ENCODE measurements at places on chromosomes 6 and 20.
A peak's percentile ranks its signal among the peaks of the same experiment; 100 is the strongest.

- DNase-seq = peak; percentile 67
- no peaks in the 10 kb centered on the region for H3K4me1 ChIP-seq
- no peaks in the 10 kb centered on the region for H3K36me3 ChIP-seq
- no peak overlapping the region for H3K4me3 ChIP-seq
- no peaks in the 10 kb centered on the region for H3K27me3 ChIP-seq
- H3K27ac ChIP-seq = no peak overlapping the region
Observed at GRCh38 chr20:57212534-57213276, 53.7 kb downstream of the BMP7 start.

GRCh38 chr20:49447946-49448809 lies 34.3 kb downstream of the KCNB1 start:
- DNase-seq = no peak
- no peaks in the 10 kb centered on the region for H3K27me3 ChIP-seq
- no peak overlapping the region for H3K27ac ChIP-seq
- no peaks in the 10 kb centered on the region for H3K36me3 ChIP-seq
- peaks cover 8% of the 10 kb centered on the region for H3K4me1 ChIP-seq

DNA sequence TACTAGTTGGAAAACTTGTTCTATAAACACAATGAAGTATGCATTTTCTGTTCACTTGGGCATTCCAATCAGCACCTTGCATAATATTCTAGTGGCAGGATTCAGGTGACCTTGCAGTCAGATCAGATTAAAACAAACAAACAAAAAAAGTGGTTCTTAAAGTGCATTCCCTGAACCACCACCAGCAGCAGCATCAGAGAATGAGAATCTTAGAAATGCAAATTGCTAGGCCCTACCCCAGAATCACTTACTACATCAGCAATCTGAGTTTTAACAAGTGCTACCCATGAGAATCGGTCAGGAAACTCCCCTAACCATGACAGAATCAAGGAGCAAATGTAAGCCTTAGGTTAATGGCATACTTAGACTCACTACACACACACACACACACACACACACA lies 41.7 kb downstream of the SNAP25 start:
- H3K27me3 ChIP-seq = no peaks in the 10 kb centered on the region
- H3K36me3 ChIP-seq = no peaks in the 10 kb centered on the region
- no peak overlapping the region for H3K4me3 ChIP-seq

GRCh38 chr6:43089467-43089866 lies 13.4 kb downstream of the PTK7 start:
- peak overlapping the region; percentile 62 for H3K27ac ChIP-seq
- no peak overlapping the region for H3K4me3 ChIP-seq
- DNase-seq = no peak
- H3K27me3 ChIP-seq = no peaks in the 10 kb centered on the region
- no peaks in the 10 kb centered on the region for H3K36me3 ChIP-seq

GRCh38 chr6:136401749-136402148 lies 112.1 kb upstream of the BCLAF1 start:
- no peak overlapping the region for H3K4me3 ChIP-seq
- no peaks in the 10 kb centered on the region for H3K4me1 ChIP-seq
- no peak overlapping the region for H3K27ac ChIP-seq
- no peak for DNase-seq
- no peaks in the 10 kb centered on the region for H3K36me3 ChIP-seq
- no peaks in the 10 kb centered on the region for H3K27me3 ChIP-seq

GRCh38 chr6:70675822-70676221 lies 8.1 kb downstream of the SMAP1 start:
- H3K4me3 ChIP-seq = no peak overlapping the region
- DNase-seq = no peak
- H3K27ac ChIP-seq = no peak overlapping the region
- H3K36me3 ChIP-seq = no peaks in the 10 kb centered on the region

Data from ovary (tissue), 10 donors.